ENCODE measurements at places on chromosomes 1 and 21.

- no peak for DNase-seq
Observed at GRCh38 chr1:156150333-156151011, 2.9 kb upstream of the SEMA4A start.

GRCh38 chr1:236608930-236609726 is 4.8 kb upstream of the HEATR1 start:
- no peak for DNase-seq

DNA sequence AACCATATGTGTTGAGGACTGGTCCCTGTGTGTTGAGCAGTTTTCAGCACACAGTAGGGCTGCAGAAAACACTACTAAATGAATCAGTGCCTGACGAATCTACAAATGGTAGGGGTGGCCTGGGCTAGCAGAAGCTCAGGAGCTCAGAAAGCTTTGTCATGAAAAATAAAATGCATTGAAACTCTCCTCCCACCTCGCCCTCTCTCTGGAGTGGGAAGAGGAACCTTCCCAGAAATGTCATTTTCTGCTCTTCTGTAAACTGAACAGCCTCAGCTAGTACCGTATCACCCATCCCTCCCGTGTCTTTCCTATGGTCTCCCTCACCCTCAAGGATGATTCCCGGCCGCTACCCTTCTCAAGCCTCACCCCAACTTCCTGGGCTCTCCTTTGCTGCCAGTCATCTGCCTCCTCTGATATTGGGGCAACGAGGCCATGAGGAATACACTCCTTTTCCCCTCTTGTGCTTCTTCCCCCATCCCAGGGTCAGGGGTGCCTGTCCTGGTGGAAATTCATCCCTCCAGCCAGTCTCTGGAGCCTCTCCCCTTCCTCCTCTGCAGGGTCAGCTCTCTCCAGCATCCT is 734.5 kb downstream of the PTPRU start:
- DNase-seq: no peak

- DNase-seq: no peak
Observed at GRCh38 chr1:171032822-171033702, 57.6 kb upstream of the FMO3 start.

DNA sequence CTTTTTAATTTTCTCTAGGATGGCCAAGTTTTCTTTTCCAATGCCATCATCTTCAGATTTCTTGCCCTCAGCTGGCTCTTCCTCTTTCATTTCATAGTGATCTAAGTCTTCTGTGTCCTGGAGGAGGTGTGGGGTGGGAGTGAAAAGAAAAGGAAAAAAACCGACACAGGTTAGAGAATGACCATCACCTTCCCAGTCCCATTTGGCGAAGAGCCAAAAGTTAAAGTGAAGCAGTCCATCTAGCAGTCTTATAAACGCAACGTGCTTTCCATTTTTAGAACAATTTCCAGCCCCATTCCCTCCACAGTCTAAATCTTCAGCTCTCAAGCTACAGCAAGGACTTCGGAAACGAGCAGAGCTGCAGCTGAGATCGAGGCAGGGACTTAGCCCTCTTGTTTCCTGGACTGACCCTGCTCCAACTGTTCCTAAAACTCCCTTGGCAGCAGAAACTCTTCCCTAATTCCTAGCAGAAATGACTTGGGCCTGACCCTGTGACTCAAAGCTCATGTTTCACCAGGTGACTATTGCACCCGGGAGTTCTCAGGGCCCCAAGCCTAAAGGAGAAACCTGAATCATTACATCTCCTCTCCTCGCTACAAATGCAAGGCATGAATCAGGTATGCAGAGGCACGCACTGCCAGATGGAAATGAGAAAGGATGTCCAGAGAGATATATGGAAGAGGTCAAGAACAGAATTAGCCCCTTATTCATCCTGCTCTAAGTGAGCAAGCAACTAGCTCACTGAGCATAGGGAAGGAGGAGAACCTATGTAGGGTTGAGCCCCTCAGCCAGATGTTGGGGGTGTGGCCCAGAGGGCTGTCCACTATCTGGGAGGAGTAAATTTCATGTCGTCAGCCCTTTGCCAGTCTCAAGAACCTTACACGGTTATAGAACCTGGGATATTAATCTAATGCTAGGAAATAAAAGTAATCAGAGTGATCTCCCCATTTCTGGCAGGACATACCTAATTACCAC is 5.1 kb downstream of the UBE2Q1 start:
- DNase-seq: no peak

- no peak for DNase-seq
Observed at GRCh38 chr1:161082483-161082882, 6.9 kb downstream of the NECTIN4 start.

DNA sequence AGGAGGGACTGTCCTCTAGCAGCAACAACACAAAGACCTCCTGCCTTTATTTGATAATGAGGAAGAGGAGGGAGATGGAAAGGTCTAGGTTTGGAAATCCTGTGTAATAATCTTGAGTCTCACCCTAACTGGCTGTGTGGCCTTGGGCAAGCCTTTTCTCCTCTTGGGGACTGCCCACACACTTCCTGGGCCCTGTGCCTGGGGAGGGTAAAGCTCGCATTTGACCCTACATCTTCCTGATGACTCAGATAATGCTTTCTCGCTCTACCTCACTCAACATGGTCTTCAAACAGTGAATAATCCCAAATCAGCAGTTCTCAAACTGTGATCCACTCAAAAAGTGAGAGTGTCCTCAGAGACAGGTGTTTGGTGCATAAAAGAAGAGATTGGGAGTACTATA is 81.2 kb downstream of the VWA5B1 start:
- no peak for DNase-seq

GRCh38 chr1:114258074-114258473 is 104.4 kb upstream of the SYT6 start:
- no peak for DNase-seq

DNA sequence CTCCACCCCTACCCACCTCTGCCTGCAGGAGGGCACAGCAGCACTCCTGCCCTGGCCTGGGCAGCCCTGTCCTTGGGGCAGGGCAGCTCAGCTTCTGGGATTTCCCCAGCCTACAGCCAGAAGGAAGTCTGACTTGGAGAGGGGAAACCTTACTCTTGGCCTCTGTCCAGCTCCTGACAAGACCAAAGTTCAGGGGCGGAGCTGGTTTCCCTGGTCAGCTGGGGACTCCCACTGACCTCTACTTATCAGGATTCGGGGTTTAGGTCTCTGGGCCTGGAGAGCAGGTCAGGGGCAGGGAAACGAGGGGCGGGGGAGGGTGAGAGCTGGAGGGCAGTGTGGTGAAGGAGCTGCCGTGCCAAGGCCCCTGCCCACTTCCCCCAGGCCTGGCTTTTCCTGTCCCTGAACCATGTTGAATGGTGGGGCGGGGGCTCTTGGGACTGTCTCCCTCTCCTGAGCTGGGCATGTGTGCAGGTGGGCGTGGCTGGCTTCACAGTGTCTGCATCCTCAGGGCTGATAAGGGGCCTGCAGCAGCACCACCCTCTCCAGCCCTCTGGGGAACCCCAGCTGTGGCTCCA is 16.8 kb upstream of the ETV3 start:
- no peak for DNase-seq

DNA sequence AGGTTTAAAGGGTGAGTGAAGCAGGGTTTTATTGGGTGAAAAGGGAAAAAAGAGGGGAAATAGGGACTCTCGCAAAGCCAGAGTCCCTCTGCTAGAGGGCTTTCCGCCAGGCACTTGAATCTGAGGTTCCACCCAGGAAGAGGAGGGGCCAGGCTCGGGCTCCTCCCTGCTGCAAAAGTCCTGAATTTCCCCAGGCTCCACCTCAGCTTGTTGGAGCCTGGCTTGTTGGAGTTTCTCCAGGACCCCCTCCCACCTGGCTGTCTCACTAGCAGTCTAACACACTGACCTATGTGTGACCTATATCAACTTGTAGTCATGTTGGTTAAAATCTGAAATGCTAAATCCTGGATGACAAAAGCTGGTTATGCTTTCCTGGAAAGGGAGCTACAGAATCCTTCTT is 25.5 kb downstream of the GBP2 start:
- DNase-seq: no peak

GRCh38 chr1:69777423-69777822 is 209.7 kb downstream of the LRRC7 start:
- DNase-seq: no peak

GRCh38 chr1:191261111-191261510 is 783.4 kb upstream of the BRINP3 start:
- no peak for DNase-seq

- no peak for DNase-seq
Observed at GRCh38 chr1:246969621-246970020, 37.9 kb upstream of the AHCTF1 start.

GRCh38 chr1:28845786-28846543 is 34.0 kb downstream of the OPRD1 start:
- DNase-seq: no peak

GRCh38 chr1:82604524-82604923 is 803.8 kb downstream of the ADGRL2 start:
- no peak for DNase-seq

DNA sequence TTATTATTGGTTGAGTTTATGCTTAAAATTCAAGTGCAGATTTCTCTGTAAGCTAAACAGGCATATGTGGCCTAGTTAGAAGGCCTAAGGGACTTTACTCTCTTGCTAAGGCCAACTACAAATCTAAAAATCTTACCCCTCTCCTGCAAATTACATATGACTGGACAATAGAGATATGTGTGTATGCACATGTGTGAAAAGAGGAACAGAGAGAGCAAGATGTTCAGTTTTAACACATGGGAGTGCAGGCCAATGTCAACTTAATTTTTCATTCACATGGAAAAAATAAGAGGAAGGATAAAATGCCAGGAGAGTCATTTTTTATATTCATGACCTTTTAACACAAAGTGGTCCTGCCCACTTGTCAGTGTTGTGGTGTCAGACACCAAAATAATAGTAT is 8.5 kb downstream of the OR10K2 start:
- no peak for DNase-seq

DNA sequence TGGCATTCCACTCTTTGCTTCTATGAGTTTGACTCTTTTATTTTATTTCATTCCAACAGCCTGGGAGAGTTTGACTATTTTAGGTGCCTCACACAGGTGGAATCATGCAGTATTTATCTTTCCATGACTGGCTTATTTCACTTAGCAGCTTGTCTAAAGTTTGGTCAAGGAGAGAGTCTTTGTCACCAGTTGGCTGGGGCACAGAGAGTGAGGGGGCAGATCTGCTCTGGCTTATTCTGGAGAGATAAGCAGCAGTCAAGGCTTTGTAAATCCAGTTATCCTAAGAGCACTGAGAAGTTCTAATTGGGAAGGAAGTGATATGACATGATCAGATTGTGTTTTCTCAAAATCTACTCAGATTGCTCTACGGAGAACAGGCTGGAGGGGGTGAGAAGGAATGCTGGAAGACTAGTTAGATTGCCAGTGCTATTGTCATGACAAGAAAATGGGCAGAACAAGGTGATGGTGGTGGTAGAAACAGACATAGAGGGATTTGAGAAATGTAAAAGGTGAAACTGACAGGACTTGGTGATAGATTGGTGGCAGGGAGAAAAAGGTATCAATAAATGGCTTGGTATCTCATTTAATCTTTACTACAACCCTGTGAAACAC is 12.1 kb upstream of the CTTNBP2NL start:
- DNase-seq: no peak

DNA sequence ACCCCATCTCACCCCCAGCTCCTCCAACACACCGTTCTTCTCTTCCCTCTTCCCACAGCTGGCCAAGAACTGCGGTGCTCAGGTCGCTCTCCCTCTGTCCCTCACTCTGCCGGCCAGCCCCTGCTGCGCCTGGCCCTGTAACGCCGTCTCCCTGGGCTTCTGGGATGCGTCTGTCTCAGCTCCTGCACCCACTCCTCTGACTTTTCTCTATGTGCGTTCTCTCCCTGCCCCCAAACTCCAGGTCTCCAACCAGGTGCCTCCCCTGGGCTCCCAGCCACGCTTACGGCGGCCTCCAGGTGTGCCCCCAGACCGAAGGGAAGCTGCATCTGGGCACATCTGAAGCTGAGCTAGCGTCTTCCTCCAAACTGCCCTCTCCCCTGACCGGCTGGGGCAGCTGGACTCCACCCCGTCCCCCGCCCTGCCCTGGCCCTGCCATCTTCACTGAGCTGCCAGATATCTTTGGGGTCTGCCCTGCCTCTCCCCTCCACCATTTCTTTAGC is 2.6 kb downstream of the KRTAP10-12 start:
- DNase-seq: no peak

GRCh38 chr1:19032701-19033514 is 76.4 kb upstream of the IFFO2 start:
- DNase-seq: no peak

- no peak for DNase-seq
Observed at GRCh38 chr1:119673171-119673940, 25.3 kb upstream of the ZNF697 start.

- DNase-seq: no peak
Observed at GRCh38 chr1:219773775-219774174, 154.6 kb downstream of the SLC30A10 start.

DNA sequence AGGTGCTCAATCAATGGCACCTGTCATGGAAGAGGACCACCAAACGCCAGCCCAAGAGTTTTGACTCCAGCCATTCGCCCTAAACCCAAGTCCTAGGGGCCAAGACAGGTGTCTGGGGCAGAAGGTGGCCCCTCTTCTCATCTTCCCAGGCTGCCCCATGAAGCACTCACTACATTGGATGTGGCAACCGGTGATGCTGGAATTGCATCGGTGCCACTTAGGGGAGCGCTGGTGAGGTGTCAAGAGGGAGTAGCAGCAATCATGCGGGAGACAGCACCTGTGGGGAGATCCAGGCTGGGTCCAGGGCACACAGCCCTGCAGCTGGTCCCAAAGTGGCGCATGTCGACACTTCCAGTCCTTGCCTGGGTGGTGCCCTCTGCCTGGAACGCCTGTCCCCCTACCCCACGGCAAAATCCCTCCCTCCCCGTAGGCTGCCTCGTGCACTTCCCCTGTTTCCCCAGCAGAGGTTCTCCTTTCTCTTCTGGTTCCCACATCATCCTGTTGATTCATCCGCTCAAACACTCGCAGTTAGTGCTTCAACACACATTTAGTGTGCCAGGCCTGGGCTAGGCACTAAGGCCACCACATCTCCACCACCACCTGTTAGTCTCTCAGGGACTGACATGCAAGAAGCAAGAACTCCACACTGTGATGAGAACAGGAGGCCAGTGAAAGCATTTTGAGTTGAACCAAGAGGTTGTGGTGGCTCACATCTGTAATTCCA is 18.5 kb downstream of the PLA2G2D start:
- no peak for DNase-seq

- DNase-seq: no peak
Observed at GRCh38 chr1:43329995-43330751, 7.4 kb upstream of the MPL start.

- no peak for DNase-seq
Observed at GRCh38 chr1:167701510-167701909, 20.3 kb upstream of the MPZL1 start.

DNA sequence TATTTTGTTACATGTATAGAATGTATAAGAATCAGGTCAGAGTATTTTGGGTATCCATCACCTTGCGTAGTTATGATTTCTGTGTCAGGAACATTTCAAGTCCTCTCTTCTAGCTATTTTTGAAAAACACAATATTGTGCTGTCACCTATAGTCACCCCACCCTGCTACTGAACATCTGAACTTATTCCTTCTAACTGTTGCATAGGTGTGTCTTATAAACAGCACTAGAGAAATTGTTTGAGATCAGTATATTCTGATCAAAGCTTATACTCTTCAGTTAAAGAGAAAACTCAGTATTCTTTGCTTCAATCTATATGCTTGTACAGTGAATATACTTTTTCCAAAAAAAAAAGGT is 96.0 kb downstream of the ASH1L start:
- DNase-seq: no peak

All from T follicular helper cell (primary cell).